Stimulated activated naive CD8-positive, alpha-beta T cell treated with anti-CD3 and anti-CD28 coated beads, Interleukin-15, amount 100 ng/mL, for 72 hours (primary cell): ENCODE measurements at places on chromosomes 3 and 15.

- DNase-seq: no peak
These were observed at the start of gene NLGN1 for GRCh38 chr3:173397161-173398110. Gene NLGN1 (plus strand): TSS chr3:173397744.

DNA sequence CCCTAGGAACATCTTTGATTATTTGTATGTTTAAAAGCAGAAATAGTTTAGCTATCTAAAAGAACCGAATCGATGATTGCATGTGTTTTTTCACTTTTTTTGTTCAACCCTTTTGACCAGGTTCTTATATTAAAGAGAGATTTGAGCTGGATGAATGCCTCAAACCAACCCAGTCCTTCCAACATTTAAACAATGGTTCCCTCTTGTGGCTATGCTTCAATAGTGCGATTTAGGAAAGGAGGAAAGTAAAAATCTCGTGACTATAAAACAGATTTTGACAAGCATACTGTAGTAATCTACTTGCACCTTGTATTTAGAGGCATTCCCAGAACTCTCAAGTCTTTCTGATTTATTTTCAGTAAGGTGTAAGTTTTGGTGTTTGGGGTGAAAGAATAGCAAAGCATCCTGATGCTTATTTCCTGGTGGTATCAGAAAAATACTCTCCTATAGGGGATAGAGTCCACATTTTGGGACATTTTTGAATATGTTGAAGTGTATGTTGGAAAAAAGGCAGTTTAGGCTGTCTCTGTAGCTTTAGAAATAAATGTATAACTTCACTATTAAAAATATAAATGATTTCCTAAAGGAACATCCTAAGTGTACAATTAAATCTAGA, 159.6 kb upstream of the KCNH8 start:
- DNase-seq: peak; percentile 21

DNA sequence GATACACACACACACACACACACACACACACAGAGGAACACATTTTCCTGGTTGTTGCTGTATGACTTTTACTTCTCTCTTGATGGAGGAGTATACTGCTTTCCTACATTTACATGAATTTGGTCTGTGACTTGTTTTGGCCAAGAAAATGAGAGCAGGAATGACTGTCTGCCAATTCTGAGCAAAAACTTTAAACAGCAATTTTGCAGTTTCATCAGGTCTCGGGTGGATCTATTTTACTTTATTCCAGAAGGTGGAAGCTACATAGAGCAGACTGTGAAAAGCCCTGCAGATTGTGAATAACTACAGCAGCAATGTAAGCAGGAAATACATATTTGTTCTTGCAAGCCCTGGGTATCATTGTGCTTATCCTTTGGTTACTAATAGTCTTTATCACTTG, 1350.0 kb upstream of the EPHA6 start:
- DNase-seq: no peak

DNA sequence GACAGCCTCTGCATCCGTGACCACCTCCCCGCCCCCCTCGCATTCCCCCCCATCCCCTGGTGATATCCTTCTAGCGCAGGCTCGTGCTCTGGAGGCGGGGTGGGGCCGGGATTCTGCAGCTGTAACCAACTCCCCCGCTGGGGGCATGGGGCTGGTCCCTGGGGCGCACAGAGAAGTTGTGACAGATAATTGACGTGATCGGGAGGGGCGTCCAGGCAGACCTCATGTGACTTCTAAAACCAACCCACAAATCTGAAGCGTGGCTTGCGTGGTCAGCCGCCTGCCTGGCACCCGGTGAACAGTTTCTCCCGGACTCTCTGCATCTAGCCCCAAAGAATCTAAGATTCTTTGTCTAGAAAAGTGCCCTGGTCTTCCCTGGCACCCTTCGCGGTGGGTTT, 100.6 kb upstream of the IGF1R start:
- DNase-seq: no peak

GRCh38 chr15:78997981-78998499, 53.2 kb upstream of the CTSH start:
- no peak for DNase-seq

DNA sequence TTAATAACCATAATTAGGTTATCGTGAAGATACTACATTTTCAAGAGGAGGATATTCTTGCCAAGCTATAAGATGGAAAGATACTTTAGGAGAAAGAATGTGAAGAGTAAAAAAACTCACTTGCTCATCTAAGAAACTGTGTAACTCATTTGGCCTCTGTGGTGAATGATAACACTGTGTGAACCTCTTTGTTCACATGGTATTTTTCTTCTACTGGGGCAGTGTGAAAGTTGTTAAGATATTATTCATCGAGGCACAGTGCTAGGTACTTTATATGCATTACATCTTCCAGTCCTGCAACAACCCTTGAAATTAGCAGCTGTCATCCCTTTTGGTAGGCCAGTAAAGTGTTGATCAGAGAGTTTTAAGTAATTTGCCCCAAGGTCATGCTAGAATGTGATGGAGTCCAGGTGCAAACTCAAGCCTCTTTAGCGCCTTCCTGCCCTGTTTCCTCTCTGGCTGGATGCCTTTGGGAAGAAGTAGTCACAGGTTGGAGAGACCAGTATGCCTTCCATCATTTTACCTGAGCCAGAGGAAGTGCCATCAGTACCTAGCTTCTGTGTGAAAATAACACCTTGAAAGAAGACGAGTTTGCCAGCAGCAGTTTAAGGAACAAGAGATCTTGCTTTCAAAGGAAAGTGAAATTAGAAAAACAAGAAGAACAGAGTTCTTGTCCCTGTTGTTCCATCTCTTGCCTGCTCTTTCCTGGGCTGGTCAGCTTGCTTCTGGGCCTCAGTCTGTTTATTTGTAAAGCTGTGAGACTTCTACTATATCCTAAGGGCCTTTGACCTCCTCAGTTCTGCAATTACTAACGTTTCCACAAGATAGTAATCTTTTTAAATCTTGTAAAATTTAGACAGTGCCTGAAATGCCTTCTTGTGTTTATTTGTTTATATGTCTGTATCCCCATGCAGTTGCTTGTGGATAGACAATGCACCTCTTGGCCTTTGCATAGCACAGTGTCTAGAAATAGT, 179.3 kb downstream of the FNDC3B start:
- no peak for DNase-seq

- no peak for DNase-seq
These were observed 139.8 kb downstream of the BBX start for GRCh38 chr3:107662586-107662985.

DNA sequence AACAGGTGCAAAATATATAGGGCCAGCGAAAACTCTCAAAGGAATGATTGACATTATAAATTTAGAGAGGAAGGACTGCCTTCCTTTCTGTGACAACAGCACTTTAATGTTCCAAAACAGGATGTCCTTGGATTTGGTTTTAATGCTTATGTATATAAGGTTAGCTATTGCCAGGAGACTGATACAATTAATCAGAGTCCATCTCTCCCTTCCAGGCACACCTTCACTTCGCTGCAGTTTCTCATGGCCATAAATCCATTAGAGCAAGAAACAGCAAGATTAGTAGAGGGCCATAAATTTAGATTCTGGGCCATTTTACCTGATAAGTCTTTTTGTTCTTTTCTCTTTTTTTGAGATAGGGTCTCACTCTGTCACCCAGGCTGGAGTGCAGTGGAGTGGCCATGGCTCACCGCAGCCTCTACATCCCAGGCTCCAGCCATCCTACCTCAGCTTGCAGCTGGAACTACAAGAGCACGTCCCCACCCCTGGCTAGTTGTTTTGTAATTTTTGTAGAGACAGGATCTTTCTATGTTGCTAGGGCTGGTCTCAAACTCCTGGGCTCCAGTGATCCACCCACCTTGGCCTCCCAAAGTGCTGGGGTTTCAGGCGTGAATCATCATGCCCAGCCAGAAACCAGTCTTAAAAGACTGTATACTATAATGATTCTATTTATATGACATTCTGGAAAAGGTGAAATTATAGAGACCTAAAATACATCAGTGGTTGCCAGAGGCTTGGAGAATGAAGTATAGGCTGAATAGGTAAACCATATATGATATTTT, 15.7 kb upstream of the TFRC start:
- no peak for DNase-seq

DNA sequence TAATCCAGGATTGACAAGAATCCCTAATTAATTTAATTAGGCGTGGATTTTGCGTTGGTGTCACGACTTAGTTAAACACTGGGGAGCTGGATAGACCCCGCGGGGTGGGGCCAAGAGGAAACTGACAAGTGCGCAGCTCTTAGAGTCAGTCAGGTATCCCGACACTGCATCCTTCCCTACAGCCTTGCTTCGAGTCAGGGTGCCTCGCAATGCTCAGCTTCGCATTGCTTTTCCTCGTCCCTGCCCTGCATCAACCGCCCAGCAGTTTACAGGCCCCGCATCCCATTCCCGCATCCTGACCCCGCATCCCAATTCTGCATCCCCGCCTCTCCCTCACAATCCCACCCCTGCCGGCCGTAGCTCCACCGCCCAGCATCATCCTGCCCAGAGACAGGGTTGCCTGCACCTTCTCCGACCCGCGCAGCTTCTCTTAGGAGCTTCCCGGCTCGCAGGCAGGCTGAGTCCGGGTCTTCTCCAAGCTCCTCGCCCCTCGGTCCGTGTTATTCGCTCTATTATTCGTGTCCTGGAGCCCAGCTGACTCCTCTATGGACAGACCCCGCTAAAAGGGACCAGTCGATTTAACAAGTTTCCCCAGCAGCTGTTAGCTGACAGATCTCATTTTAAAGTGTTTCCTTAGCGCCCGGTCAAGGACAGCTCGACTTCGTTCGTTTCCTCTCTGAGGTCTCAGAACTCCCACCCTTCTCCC, 699 bp upstream of the SHOX2 start:
- DNase-seq: peak; percentile 16

DNA sequence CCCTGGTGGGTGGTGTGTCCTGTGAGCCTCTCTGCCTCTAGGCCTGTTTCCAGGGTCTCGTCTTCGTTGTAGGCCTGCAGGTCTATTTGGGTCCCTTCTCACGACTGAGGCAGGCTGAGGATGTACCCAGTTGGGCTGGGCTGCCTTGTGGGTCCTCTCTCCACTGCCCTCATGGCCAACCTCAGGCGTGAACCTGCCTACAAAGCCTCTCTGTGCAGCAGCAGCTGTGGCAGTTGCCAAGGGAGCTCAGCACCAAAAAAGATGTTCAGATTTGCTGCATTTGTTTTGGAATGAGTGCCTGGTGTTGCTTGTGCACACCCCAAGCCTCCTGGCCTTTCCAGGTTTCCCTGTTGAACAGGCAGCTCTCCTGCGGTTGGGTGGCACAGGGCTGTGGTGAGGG, 13.4 kb downstream of the KLF13 start:
- DNase-seq: no peak

DNA sequence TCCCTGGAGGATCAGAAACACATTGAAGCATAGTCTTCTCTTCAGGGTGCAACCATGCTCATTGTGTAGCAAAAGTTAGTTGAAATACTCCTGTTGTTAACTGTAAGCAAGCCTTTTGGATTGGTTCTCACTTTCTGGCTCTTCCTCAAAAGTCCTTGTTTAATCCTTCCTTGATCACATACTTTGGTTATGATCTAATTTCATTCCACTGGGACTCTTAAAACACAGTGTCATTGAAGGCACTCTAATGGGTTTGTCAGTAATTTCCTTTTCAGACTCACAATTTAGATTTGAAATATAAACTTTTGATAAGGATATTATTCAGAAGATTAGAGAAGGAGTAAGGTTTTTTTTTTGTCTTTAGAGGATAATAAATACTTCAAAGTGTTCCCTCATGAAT, 451.7 kb upstream of the SGO1 start:
- DNase-seq: no peak

GRCh38 chr3:32138545-32139104, 32.2 kb downstream of the GPD1L start:
- DNase-seq: peak; percentile 11

DNA sequence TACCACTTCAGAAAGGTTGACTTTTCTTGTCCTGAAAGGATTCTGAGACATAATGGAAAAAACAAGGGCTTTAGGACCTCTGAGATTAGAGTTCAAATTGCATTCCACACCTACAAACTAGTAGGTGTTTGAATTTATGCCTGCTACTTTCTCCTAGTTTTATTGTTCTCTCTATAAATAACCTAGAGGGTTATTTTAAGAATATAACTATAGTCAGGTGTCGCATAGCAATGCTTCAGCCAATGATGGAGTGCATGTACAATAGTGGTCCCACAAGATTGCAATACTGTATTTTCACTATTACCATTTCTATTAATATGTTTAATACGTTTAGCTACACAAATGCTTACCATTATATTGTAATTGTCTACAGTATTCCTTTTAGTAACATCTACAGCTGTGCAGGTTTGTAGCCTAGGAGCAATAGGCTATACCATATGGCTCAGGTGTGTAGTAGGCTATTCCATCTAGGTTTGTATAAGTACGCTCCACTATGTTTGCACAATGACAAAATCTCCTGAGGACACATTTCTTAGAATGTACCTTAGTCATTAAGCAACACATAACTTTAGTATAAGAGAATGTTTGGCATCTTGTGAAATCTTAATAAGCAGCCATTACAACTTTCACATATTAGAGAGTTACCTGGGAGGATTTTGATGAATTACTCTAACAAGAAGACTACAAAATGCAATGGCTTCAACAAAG, 1352.5 kb downstream of the ZPLD1 start:
- DNase-seq: no peak

DNA sequence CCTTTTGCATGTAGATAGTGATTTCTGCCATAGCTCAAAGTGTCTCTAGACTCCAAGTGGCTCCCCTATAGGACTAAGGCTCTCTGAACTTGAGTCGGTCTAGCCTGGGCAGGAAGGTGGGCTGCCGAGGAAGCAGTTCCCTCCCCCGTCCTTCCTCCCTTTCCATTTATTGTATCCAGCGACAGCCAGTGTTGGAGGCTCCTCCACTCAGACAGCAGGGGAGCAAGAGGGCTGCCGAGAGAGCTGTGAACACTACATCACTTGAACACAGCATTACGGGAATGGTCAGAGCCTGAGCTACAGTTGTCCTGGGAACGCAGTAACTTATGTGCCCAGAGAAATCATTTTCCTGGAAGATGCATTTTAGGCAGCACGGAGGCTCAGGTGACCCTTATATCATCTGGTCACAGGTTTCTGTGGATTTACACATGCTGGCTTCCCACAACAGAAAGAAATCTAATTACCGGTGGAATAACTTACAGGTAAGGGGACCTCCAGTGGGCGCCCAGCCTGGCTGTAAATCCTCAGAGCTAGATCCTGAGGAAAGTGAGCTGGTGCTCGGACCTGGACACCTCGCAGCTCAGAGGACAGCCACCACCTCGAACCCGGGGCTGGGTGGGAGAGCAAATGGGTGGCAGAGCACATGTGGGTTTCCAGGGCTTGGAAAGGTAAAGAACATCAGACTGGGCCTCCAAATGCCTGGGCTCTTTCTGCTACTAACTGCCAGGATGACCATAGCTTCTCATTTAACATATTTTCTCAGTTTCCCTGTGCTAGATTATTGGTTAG, 197.1 kb downstream of the UACA start:
- DNase-seq: no peak

GRCh38 chr15:54345827-54346226, 367.6 kb downstream of the UNC13C start:
- no peak for DNase-seq
